ENCODE measurements at places on chromosomes 3 and 15.

DNA sequence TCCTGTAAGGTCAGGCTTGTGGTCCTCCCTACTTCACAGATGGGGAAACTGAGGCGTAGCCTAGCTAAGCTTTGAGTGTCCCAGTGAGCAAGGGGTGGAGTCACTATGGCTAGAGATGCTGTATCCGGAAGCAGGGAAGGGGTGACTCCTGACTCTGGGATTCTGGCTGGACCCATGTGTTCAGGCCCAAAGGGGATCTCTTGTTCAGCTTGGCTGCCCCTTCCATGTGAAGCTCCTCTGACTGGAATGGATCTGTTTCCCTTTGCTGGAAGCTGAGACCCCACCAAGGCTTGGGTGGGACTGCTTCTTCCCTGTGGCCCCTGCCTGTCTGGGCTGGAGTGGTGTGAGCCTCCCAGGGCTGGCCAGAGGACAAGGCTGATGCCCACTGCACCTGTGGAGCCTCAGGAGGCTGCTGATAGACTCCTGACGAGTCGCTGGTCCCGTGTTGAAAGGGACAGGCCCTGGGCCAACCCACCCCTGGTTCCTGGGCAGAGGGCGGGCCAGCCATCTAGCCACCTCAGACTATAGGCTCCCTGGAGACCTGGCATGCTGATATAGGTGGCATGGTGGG lies 1.0 kb downstream of the MAPKAPK3 start:
- DNase-seq: no peak

DNA sequence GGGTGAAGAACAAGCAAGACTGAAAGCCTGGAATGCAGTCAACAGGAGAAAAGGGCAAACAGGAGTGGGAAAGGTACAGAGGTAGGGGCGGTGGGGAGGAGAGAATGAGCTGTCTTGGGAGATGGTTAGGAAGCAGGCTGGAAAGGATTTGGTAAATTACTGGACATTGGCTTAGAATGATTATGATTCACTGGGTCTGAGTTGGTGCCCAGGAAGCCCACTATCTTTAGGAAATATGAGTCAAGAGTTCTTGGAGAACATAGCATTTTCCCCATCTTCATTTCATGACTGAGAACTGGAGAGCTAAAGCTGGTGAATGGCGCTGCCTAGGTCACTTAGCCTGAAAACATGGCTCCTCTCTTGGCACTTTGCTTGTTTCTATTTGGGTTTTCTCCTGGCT lies 74.7 kb upstream of the C3orf80 start:
- no peak for DNase-seq

GRCh38 chr15:90871139-90871715 lies 2.8 kb downstream of the FURIN start:
- DNase-seq: no peak

DNA sequence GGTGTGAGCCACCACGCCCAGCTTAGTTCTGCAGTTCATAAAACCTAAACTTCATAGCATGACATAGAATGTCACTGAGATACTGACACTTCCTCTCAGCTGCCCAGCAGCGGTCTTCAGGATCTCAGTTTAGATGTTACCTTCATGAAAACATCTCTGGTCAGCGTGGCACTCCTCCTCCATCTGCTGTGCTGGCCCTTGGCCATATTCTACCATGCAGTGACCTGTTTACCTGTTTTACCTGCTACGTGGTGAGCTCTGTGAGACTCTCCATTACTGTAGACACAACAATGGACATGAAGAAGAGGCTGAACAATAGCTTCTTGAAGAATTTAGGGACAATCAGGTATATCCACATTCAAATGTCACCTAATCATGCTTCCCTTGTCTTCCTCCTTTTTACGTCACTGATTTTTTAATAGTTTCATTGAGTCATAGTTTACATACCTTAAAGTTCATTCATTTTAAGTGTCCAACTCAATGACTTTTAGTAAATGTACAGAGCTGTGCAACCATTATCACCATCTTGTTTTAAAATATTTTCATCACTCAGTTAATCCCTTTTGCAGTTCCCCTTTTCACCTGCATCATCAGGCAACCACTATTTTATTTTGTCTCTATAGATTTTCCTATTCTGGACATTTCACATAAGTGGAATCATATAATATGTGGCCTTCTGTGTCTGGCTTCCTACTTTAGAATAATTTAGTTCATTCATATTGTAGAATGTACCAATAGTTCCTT lies 32.2 kb upstream of the PTPN23 start:
- DNase-seq: no peak

GRCh38 chr15:35000511-35000910 lies 12.4 kb upstream of the ZNF770 start:
- no peak for DNase-seq
